ENCODE measurements at places on chromosomes 1 and 21.

DNA sequence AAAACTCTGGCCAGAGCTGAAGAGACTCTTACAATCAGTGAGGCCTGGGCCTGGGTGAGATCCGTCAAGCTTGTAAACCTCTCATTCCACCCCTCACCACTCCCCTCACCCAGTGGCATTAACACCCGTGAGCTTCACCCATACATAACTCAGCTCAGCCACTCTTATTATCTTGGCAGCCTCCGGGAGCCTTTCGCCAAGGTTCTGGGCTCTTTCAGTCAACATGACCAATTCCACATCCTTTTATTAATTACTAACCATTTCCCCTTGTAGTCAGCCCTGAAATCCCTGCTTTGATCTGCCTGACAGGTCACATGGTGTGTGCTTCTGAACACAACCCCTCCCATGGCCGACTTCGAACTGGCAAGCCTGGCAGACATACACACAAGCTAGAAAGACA, 134.8 kb downstream of the SETD4 start:
- peak; percentile 71 for DNase-seq

- DNase-seq, result peak; percentile 55
These were observed 1.1 kb downstream of the DPYD start for GRCh38 chr1:97919585-97920261.

- DNase-seq, result no peak
These were observed 119.6 kb downstream of the LRRC53 start for GRCh38 chr1:74392840-74393239.

- DNase-seq, result peak; percentile 60
These were observed at the start of gene MLLT11 for GRCh38 chr1:151060007-151060656. MLLT11 (plus strand) TSS chr1:151060397; CDS start chr1:151067225, 6,828 bp downstream.

DNA sequence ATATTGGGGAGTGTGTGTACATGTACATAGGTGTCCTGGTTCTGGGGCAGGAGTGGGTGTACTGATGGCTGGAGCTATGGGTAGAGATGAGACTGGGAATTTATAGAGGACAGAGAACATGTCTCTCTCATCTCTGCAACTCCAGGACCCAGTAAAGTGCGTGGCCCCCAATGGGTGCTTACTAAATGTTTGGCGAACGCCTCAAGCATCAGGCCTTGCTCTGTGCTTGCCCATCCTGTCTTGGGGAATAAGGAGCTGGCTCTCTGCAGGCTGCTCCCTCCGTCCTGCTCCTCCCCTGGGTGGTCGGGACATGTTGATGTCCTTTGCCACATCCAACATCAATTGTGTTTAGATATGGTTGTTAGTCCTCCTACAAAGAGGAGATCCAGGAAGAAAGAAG, 161.7 kb downstream of the ZSCAN20 start:
- no peak for DNase-seq

DNA sequence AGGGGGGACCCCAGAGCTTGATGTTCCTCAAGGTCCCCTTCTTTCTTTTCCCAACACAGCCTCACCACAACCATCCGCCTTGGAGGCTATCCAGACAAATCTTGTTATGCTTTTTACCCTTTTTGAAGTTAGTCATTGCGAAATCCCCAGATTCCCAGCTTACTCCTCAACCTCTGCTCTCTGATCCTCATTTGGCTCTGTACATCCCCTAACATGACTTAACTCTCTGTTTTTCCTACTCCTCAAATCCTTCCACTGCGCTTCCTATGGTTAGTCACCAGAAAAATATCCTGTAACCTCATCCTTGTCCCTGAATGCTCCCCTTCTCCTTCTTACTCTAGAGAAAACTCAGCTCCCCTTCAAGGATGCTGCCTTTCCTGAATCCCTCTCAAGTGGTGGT, 189.1 kb upstream of the POU3F1 start:
- DNase-seq, result peak; percentile 8

DNA sequence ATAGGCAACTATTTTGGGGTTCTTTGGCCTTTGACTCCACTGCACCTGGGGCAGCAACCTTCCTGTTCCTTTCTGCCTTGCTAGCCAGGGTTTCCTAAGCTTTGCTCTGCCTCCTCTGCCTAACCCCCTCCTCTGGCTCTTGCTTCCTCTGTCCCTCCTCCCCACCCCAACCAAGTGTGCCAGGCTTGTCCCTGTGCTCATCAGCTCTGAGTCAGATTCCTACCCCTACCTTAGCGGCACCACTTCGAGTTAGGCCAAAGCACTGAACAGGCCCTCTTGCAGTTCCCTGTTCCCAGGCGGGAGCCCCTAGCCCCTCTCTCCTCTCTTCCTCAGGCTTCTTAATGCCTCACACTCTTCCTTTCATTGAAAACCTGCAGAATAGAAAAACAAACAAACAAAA, 74.8 kb upstream of the HAO2 start:
- no peak for DNase-seq

- no peak for DNase-seq
These were observed 6.1 kb downstream of the SORT1 start for GRCh38 chr1:109391626-109392025.

GRCh38 chr1:162699366-162699765, 67.1 kb downstream of the DDR2 start:
- DNase-seq, result no peak

DNA sequence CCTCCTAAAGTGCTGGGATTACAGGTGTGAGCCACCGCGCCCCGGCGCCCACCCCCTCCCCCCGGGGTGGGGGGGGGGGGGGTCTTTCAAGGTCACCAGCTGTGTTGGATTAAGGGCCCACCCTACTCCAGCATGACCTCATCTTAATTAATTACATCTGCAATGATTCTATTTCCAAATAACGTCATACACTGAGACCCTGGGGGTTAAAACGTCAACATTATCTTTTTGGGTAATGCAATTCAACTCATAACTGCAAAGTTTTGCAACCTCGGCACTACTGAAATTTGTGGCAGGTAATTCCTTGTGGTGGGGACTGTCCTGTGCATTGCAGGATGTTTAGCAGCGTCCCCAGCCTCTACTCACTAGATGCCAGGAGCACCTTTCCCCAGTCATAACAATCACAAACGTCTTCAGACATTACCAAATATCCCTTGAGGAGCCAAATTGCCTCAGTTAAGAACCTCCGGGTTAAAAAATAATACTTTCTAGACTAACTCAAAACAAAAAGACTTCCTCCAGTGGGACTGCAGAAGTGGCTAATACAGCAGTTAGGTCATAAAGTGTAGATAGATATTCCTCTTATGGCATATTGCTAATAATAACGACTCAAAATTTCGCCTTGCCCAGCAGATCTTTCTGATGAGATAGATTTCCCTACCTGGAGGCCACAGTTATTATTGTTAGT, 233.0 kb upstream of the KAZN start:
- DNase-seq, result no peak

DNA sequence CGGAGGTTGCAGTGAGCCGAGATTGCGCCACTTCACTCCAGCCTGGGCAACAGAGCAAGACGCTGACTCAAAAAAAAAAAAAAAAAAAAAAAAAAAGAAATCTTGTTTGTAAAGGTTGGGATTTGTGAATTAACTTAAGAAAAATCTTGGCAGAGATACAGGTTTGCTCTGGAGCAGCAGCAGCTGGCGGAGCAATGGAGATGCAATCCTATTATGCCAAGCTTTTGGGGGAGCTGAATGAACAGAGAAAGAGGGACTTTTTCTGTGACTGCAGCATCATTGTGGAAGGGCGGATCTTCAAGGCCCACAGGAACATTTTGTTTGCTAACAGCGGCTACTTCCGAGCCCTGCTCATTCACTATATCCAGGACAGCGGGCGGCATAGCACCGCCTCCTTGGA, 5.6 kb downstream of the ZBTB8B start:
- no peak for DNase-seq

- DNase-seq, result no peak
These were observed 140.3 kb upstream of the CSF3R start for GRCh38 chr1:36622741-36623648.

DNA sequence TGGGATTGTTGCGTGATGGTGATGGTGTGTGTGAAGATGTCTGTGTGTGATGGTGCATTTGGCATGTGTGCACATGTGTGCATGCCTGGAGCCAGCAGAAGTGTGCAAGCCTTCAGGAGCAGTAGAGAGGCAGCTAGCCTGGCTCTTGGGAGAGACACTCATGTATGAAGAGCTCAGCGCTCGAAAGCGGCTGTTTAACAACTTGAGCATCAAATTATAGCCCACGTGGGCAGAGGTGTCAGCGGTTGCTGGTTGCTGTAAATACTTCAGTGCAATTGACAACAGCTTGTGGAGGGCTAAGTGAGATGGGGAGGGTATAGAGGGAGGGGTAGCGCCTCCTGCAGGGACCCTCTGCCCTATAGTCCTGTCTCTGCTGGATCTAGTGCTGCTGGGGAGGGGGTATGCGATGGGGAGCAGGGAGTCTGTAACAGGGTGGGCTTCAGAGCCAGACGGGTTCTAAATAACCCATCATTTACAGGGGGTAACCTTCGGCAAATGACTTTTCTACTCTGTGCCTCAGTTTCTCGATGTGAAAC, 21.5 kb downstream of the FOXD2 start:
- DNase-seq, result no peak

- peak; percentile 57 for DNase-seq
These were observed 102.9 kb downstream of the VAV3 start for GRCh38 chr1:107862064-107862463.

DNA sequence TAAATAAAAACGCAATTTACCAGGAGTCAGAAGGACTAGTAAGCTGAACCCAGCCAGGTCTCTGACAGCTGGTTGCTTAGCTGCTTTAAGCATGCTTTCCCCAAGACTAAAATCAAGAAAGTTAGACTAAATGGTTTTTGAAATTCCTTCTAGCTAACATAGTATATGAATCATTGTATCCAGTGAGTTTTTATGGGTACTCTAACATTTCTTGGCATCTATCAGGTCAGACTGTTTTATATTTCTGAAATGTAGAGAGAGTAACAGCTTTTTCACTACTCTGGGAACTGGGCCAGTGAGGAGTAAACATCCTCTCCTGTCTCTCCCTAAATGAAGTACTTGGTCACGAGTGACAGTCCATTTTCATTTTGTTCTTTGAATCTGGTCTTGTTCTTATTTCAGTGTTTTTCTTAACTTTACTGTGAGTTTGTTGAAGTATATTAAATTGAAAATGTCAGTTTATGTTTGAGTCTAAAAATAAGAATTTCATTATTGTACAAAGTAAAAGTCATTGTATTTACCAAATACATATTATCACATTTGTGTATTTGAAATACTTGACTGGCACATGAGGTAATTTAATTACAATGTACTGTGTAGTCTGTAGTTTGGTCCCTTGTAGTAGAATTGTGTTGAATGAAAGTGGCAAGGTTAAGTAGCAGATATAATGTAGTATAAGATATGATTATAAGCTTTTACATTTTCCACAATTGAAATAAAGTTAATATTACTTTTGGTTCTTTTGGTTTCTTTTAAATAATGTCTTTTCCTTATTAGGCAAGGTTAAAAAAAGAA, 47.6 kb downstream of the PKN2 start:
- peak; percentile 90 for DNase-seq

- no peak for DNase-seq
These were observed 21.8 kb downstream of the TRPM2 start for GRCh38 chr21:44375281-44375651.

GRCh38 chr1:31855038-31855845, 39.4 kb upstream of the SPOCD1 start:
- peak; percentile 58 for DNase-seq

DNA sequence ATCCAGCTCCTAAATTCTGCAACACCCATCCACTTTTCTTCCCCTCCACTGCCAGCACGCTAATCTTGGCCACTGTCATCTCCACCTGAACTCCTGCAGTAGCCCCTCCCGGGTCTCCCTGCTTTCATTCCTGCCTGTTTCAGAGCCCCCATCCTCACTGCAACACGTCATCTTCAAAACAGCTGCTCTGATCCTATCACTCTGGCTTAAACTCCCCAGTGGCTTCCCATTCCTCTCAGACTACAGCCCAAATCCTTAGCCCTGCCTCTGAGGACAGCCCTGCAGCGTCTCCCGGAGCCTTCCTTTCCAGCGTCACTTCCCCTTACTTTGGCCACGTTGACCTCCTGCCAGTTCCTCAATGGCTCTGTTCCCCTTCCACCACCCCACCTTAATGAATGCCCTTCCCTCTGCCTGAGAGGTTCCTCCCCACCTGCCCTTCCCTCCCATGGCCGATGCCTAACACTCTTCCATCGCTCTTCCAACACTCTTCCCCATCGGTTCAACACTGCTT, 22.9 kb upstream of the IFNAR2 start:
- no peak for DNase-seq

DNA sequence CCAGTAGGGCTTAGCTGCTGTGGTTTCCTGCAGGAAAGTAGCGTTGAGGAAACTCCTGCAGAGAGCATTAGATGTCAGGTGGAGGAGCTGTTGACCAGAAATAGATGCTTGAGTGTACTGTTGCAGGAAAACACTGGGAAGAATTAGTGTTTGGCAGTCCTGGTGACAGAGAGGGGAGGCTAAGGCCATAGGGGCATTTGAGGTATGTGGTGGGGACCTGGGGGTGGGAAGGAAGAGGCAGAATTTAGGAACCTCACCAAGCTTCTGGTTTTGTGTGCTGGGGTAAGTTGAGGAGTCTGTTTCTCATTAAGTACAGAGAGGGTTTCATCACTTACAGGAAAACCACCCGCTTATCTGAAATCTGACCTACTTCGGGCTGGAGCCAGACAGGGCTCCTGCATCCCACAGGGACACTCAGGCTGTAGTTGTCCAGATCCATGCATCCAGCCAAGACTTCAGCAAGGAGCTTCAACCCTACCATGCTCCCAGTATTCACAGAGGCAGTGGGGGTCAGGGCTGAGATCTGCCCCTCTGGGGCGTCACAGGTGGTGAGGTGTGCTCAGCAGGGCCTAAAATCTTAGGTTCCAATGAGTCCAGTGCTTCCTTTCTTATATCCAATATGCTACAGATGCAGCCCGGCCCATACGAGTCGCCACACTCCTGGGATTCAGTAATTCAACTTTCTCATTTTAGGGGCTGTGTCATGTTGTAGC, 15.1 kb downstream of the SH2D2A start:
- DNase-seq, result peak; percentile 47

DNA sequence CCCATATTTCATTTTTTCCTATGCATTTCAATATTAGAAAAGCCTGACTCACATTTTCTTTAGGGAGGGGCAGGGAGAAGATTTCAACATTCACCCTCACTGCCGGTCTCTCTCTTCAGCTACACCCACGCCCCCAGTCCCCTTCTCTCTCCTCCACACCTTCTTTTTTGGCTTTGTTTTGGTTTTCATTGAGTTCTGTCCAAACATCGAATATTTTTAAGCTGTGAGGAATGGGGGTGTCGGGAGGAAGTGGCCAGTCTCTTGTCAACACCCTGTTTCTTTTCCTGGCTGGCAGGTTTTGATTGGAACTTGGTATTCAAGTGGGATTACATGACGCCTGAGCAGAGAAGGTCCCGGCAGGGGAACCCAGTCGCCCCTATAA, 177.3 kb downstream of the PGBD5 start:
- DNase-seq, result peak; percentile 44

DNA sequence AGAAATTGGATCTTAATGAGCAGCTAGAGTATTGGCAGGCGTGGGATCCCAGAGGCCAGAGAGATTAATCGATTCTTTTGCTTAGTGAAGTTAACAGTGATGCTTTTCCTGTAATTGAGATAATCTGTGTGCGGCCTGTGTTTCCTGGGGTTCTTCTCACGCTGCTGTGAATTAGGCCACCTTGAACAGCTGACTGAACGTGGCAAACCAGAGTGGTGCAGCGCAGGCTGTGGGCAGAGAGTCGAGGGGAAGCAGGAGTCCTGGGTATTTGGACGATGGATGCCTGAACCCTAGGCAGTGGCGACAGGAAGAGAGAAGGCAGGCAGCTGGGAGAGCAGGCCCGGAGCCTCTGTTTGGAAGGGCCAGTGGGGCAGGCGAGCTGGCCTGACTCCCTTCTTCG, 51.7 kb downstream of the RYR2 start:
- no peak for DNase-seq

GRCh38 chr1:170823120-170823519, 112.2 kb upstream of the MROH9 start:
- no peak for DNase-seq

All from fibroblast of pulmonary artery (primary cell).